ENCODE measurements at places on chromosomes 11 and 22.
A peak's percentile ranks its signal among the peaks of the same experiment; 100 is the strongest.

DNA sequence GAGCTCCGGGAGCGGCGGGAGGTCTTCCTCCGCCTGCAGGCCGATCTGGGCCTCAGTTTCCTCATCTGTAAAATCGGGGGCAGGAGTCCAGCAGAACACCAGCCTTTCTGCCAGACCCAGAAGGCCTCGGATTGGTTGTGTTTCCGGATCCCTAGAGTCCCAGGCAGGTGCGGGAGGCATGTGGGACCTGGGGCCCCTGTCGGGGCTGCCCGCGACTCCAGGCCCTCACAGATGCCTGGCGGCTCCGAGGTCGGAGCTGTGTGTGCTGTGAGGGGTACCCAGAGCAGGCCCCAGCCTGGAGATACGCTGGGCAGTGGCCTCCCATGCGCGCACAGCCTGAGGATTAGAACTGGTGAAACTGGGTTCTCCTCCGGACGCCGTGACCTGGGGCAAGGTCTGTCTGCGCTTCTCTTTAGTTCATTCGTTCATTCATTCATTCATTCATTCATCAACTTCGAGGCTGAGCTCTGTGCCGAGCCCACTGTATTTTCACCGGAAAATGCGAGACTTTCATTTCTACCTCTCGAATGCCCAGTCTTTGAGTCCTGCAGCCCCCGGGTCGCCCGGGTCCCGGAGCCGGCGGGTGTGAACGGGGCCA is 24.6 kb downstream of the FLRT1 start:
- DNase-seq: no peak

DNA sequence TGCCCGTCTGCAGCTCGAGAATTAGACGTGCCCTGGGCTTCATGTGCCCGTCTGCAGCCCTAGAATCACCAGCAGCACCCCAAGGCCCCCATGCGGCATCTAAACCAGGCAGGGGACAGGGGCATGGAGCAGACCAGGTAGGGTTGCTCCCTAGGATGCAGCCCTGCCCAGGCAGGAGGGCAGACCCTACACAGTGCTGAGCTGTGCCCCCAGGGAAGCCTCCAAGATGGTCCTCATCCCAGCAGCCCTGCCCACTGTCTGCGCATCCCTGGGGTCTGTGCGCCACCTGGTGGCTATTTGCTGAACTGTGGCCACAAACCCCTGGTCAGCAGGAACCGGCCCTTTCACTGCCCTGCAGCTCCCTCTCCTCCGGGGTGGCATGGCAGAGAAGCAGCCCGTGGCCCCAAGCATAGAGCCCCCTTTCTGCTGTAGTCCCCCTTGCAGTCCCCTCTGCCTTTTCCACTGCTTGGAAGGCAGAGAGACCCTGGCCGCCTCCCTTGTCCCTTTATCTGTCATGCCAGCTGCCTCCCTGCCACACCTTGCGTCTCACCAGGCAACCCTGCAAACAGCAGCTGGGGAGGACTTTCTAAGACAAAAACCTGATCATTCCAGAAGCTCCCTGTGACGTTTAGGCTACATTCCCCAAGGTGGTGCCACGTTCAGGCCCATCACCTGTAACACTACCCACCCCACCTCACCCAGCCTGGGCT is 86.6 kb downstream of the KCNQ1 start:
- peak; percentile 69 for DNase-seq

- no peak for DNase-seq
Measured at GRCh38 chr11:94519478-94520084, 7.3 kb downstream of the C11orf97 start.

- DNase-seq: no peak
Measured at GRCh38 chr22:42799461-42800405, 57.3 kb downstream of the ARFGAP3 start.

- no peak for DNase-seq
Measured at GRCh38 chr11:121207485-121208115, 85.0 kb upstream of the SC5D start.

GRCh38 chr22:38834215-38834953 is 9.4 kb downstream of the NPTXR start:
- DNase-seq: no peak

DNA sequence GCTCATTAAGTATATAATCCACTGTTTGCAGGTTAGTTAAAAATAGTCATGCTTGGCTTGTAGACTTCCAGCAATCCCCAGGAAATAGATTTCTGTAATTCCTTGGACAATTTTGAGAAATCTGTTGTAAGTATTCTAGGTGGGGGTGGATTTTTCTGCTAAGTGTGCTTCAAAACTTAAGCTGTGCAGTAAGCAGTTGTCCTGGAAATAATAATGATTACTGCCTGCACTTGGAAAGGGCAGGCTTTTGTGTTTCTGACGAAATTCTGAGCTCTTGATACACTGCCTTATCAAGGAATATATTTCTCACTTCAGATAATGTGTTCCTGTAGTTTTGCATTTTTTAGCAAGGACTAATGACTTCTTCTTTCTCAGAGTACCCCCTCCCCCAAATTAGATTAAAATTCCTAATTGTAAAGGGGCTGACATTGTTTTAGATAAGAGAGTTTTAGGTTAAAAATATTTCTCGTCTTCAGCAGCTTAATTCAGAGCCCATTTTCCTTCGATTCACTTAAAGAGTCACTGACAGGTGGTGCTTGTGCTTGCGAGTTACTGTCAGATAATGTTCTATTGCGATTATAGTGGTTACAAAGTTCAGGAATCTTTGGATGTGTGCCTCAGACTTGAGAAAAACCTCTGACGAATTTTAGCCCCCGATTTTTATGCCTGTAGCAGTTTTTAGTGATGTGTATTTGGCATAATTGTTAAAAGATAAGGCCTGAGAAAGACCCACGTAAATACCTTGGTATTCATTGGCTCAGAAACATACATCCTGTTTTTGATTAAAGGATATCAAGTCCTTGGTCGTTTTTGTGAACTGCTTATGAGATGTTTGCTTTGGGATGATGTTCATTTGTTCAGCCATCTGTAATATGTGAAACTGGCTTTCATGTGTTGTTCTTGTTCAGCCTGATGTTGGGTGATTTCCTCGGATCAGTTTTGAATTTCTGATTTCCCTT is 120.5 kb downstream of the HIPK3 start:
- DNase-seq: no peak

DNA sequence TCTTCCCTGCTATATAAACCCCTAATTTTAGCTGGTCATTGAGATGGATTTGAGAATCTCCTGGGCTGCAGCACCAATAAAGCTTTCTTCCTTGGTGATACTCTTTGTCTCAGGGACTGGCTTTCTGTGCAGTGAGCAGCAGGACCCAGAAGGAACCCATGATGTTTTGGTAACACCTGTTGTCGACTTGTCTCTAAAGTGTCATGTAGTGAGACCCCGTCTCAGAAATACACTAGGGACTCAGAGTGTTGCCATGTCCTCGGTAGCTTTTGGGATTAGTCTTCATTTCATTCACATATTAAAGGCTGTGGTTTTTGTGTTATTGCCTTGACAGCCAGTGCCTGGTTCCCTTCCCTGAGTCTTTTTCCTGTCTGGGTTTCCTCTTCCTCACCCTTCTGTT is 1078.7 kb downstream of the TBC1D22A start:
- DNase-seq: no peak

- peak; percentile 69 for DNase-seq
Measured at GRCh38 chr11:76807206-76807875, 24.2 kb downstream of the TSKU start.

- no peak for DNase-seq
Measured at GRCh38 chr11:79244241-79244772, 196.5 kb downstream of the TENM4 start.

- DNase-seq: no peak
Measured at GRCh38 chr11:26086028-26086427, 245.9 kb upstream of the ANO3 start.

- DNase-seq: no peak
Measured at GRCh38 chr11:109735128-109735527, 313.1 kb downstream of the C11orf87 start.
